Kidney (tissue), 22 donors: ENCODE measurements at places on chromosomes 16 and 17. TPM values are rescaled to one million over a fixed set of nuclear protein-coding genes. Genes with fewer than 3 reads are reported as not detected.
A peak's percentile ranks its signal among the peaks of the same experiment; 100 is the strongest.

PHB1 gene
- 161 TPM for total RNA-seq

UNC119 gene
- 19.0 TPM for total RNA-seq

SEZ6 gene
- total RNA-seq = not detected

DNA sequence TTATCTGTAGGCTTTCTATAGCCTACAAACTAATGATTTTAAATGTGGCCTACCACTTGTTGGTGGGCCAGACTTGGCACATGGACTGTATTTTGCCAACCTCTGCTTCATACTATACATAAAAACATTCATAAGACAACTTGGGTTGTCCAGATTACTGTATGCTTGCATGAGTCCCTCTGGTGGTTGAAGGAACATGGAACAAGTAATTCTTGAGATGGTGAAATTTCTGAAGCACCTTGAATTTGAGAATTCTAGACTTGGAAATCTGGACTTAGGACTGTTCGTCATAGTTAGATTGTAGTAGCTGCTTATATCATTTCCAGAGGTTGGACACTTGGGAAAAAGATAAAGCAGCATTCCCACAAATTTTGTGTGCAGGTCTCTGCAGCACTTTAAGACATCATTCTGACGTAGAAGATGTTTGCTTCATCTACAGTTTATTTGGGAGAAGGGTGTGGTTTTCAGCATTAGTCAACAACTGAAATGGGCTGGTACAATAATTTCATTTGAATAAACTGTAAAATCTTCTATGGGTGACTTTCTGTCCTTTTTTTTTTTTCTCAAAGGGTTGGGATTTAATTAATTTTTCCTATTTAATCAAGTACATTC lies 31.2 kb downstream of the NFATC3 start:
- DNase-seq = no peak

- DNase-seq = peak; percentile 71
Observed at GRCh38 chr17:48261297-48261880, 153.8 kb downstream of the SNX11 start.

DNA sequence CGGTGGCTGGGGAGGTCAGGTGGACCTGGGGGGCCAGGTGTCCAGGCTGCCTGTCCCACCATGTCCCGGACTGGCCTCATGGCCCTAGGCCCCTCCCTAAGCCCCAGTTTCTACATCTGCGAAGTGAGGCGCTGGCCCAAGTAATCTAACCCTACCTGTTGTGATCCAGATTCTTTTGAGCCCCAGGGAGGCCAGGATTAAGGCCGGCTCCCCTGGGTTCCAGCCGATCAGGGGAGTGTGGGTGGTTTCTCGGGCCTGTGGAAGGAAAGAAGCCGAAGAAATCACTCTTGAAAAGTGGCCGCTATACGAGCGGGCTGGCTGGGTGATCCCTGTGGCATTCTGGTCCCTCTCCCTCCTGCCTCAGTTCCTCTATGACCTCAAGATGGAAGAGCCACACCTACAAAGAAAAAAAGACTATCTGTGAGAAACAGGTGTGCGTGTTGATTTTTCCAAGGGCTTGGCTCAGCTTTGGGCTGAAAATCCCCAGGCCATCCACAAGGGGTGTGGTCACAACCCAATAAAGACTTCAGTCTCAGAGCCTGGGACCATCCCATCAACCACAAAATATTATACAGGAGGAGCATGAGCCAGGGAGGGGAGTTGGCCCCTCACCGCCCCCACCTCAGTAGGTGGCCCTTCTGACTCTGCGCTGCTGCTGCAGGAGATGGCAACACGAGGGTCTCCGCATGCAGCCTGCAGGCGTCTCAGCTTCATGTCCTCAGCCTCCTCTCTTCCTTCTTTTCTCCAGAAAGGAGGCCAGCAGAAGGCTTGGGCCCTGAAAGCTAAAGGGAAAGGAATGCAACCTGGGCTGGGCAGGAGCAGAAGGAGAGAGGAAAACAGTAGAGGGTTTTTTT lies 20.3 kb downstream of the GPR142 start:
- no peak for DNase-seq

DNA sequence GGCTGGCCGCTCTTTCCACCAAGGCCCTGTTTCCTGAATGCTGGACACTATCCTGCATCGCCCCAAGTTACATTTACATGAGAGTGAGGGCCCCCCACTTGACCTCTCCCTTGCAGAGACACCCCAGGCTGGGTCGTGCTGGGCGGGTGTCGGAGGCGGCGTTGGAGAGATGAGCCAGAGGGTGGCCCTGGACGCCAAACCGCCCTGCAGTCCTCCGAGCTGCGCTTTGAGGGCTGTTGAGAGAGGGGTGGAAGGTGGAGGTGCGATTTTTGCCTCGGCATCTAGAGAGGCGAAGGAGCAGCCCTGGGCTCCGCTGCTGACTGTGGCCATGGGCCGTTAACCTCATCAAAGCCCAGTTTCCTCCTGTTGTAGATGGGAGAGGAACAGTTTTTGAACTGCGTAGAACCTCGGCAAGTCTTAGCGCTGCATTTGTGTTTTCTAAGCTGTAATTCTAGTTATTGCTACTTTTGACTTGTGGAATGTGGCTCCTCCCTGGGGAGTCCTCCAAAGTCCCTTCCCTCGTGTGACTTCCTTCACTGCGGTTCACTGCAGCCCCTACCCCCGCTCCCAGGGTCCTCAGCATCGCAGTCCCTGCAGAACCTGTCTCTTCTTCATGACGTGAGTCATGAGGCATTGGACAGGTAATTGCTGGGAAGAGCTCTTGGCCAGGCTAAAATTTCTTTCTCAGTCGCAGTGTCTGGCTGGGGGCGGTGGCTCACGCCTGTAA lies 986 bp upstream of the ELOB start:
- DNase-seq = peak; percentile 79

GRCh38 chr17:81665205-81666091 lies 957 bp downstream of the OXLD1 start:
- DNase-seq = peak; percentile 75

DNA sequence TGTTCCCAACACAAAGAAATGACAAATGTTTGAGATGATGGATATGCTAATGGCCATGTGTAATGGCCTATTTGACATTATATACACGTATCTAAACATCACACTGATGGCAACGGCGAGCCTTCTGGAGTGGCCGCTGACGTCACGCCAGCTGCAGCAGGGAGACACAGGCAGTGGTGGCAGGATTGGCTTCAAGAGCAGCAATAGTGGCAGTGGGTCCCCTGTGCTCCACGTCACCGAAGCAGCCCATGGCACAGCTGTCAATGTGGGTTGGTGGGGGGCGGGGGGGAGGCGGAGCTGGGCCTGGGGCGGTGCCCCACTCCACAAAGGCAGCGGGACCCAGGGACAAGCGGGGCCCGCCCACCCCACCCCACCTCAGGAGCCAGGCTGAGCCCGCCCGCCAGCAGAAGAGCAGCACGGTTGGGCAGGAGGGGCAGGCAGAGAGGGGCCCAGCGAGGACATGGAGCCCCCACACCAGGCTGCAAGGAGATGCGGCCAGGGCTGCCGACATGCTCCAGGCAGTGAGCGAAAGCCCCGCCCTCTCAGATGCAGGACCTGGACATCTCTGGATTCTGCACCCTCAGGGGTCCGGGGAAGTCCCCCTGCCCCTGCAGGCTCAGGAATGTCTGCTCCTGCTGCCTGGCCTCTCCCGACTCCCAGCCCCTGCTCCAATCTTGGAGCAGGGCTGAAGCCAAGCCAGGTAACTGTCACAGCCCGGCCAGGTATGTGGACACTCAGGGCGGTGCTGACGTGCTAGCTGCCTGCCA lies 64.6 kb downstream of the USP32 start:
- DNase-seq = no peak

- DNase-seq = no peak
Observed at GRCh38 chr16:54602666-54603065, 316.1 kb upstream of the IRX3 start.
